ENCODE measurements at places on chromosomes 1 and 21.
A peak's percentile ranks its signal among the peaks of the same experiment; 100 is the strongest.

DNA sequence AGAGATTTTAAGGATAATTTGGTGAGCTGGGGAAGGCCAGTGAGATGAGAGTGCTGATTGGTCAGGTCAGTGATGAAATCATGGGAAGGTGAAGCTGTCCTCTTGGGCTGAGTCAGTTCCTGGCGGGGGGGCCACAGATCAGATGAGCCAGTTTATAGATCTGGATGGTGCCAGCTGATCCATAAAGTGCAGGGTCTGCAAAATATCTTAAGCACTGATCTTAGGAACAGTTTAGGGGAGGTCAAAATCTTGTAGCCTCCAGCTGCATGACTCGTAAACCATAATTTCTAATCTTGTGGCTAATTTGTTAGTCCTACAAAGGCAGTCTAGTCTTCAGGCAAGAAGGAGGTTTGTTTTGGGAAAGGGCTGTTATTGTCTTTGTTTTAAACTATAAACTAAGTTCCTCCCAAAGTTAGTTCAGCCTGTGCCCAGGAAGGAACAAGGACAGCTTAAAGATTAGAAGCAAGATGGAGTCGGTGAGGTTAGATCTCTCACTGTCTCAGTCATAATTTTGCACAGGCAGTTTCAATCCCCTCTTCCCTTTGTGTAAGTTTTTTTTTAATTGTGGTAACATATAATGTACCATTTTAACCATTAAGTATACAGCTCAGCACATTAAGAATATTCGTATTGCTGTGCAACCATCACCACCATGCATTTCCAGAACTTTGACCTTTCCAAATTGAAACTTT lies 39.4 kb downstream of the PTAFR start:
- peak; percentile 54 for DNase-seq

DNA sequence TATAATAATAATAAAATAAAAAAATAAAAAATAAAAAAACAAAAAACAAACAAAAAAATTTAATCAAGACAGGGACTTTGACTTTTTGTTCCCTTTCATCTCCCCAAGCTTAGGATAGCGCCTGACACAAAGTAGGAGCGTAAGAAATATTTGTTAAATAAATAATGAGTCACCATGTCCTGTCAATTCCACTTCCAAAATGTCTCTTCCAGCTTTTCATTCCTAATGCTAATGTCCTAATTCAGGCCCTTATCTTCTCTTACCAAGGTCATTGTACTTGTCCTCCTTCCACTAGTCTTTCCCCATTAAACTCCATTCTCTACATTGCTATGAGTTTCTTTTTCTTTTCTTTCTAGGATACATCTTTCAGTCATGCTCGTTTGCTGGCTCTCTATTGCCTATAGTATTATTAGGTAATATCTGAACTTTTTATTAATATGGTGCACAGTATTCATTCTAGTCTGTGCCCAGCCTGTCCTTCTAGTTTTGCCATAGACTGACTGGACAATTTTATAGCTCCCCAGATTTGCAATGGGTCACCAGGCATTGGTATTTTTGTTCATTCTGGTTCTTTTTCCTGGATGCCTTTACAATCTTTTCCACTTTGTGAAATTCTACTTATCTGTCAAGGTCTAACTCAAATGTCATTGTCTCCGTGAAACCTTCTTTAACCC lies 11.4 kb downstream of the NEXN start:
- peak; percentile 52 for DNase-seq

DNA sequence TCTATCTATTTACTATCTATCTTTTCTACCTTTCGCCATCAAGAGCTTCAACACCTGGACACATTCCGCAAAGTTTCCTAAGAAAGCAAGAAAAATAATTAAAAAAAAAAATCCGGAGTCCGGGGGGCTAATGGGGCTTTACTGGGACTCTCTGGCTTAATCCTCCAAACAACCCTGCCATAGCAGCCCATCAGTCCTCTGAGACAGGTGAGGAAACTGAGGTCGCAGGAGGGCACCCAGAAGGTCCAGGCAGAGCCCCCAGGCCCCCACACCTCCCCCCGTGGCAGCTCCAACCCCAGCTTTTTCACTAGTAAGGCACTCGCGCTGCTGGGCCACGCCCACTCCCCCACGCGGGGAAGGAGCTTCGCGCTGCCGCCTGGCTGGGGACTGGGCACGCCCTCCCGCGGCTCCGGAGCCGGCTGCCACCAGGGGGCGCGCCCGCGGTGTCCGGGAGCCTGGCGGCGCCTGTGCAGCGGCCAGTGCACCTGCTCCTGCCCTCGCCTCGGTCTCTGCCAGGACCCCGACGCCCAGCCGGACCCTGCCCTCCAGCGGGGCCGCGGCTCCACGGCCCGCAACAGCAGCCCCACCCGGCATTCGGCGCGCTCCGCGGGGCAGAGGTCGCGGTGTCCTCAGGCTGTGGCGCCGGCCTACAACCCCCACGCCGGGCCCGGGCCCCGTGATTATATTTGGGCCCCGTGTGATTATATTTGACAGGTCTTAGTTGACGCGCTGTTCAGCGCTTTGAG lies 54.1 kb upstream of the SAMD11 start:
- DNase-seq: peak; percentile 55

DNA sequence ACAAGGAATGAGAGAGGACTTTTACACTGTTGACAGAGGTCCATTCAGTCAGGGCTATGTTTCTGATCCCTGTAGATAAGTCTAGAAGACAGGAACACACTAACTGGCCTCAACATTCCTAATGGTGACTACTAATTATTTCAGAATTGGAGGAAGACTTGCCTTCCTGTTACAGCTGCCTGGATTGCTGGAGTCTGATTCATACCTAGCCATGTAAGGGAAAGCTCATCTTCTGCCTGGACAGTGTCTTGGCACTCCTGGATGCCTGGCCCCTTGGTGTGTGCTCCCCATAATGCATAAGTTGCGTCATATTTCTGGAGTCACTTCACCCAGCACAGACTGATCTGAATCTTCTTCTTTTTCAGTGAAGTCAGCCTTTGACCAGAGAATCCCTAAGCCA lies 326.0 kb upstream of the RUNX1 start:
- peak; percentile 99 for DNase-seq

DNA sequence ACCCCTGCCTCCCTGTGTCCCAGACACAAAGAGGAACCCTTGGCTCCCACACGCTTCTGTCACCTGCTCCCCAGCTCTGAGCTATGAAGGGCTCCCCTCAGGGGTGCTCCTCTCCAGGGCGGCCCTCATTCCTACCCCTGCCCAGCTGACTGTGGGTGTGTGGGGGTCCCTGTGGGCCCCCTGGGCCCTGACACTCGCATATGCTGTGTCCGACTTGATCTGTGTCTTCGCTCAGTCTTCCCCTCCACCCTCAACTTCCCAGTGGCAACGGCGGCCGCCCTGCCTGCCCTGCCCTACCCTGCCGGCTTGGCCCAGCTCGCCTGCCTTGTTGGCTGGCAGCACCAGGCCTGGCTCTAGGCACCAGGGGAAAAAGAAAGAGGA lies 1.2 kb downstream of the KCNQ4 start:
- no peak for DNase-seq

GRCh38 chr21:33293136-33293535 lies 27.0 kb downstream of the IL10RB start:
- DNase-seq: no peak

GRCh38 chr1:47758341-47759250 lies 238.6 kb downstream of the TRABD2B start:
- DNase-seq: no peak

GRCh38 chr1:3539707-3540425 lies 71.4 kb downstream of the MEGF6 start:
- DNase-seq: peak; percentile 66

- DNase-seq: peak; percentile 8
Observed at GRCh38 chr1:194705123-194705854, 1518.9 kb upstream of the B3GALT2 start.

DNA sequence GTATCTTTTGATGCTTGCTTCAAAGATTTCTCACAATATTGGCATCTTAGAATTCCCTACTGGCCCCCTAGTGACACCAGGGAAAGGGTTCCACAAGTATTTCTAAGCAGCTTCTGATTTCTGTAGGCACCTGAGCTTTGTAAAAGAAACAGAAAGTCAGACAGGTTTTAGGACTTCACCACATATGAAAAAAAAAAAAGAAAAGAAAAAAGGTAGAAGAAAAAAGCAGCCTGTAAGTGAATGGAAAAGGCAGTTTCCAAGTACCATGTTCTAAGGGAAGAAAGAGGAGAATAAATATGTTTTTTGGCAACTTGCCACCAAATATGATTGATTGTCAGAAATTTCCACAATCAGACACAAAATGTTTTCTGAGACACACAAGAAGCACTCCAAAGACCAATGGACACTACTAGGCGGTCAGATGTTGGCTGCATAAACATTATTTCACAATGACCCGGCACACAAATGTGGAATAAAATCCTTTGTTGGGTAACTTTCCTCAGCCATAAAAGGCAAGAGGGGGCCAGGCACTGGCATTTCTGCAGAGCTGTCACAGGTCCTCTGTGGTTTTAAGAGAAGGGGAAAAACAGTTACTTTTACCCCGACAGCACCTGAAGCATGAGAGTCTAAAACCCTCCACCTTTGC lies 12.7 kb upstream of the CPLANE2 start:
- DNase-seq: peak; percentile 69

- DNase-seq: no peak
Observed at GRCh38 chr21:34158866-34159835, 85.8 kb downstream of the MRPS6 start.

DNA sequence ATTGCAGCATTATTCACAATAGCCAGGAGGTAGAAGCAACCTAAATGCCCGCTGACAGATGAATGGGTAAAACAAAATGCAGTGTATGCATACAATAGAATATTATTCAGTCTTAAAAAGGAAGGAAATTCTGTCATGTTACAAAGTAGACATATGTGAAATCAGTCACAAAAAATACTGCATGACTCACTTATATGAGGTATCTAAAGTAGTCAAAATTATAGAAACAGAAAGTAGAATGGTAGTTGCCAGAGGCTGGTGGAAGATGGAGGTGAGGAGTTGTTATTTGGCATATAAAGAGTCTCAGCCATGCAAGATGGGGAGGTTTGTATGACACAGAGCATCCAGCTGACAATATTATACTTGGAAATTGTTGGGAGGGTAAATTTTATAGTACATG lies 43.0 kb upstream of the EGLN1 start:
- DNase-seq: no peak

GRCh38 chr1:33641104-33641830 lies 168.8 kb downstream of the ZSCAN20 start:
- peak; percentile 39 for DNase-seq

GRCh38 chr1:52141513-52142219 lies at the start of gene ZFYVE9:
Gene ZFYVE9, plus strand, starts transcription at chr1:52142089. Its CDS starts 91,118 bp downstream, at chr1:52233207.
- peak; percentile 80 for DNase-seq

- peak; percentile 84 for DNase-seq
Observed at GRCh38 chr1:63731117-63732043, 42.4 kb upstream of the ROR1 start.

DNA sequence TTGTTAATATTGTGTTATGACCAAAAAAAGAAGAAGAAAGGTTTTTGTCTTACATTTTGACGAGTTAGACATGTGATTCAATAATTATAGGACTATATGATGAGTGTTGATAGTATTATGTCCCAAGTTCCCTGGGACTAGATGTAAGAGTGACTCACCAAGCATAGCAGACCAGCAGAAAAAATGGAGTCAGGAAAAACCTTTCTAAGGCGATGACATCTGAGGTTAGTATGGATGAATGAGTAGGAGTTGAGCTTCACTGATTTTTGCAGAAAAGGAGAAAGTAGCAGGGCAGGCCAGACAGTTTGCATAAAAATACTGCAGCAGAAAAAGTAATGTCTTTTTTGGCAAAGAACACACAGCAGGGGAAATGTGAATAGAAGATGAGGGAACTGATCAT lies 1041.3 kb upstream of the ADGRL4 start:
- no peak for DNase-seq

DNA sequence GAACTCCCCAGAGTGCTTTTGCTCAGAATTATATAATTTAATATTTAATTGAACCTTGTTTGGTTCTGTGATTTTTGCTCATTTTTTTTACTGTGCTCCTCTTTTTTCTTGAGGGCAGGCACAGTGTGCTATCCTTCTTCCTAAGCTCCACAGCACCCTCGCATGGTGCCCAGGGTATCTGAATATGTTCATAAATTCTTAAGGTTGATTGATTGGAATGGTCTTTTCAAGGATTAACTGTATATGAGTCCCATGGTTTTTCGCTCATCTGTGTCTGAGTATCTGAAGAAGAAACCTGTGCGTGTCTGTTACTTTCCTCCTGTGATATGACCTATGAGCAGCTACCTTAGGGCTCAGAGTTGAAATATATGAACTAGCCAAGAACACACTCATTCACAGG lies 393.7 kb downstream of the HLX start:
- no peak for DNase-seq

GRCh38 chr1:45913731-45914501 lies 110.5 kb downstream of the MAST2 start:
- DNase-seq: peak; percentile 12

DNA sequence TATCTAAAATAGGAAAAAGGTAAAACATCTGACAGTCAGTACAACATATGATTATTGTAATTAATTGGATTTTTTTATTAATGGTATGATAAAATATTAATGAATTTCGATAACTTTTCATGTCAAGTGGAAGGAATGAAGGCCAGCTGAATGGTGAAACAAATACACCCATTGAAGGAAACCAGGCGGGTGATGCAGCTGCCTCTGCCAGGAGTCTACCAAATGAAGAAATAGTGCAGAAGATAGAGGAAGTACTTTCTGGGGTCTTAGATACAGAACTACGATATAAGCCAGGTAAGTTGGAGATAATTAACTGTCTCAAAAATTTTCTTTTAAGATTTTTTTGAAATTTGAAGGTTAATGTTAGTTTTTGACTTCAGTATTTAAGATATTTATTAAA lies 3.2 kb downstream of the SON start:
- no peak for DNase-seq

DNA sequence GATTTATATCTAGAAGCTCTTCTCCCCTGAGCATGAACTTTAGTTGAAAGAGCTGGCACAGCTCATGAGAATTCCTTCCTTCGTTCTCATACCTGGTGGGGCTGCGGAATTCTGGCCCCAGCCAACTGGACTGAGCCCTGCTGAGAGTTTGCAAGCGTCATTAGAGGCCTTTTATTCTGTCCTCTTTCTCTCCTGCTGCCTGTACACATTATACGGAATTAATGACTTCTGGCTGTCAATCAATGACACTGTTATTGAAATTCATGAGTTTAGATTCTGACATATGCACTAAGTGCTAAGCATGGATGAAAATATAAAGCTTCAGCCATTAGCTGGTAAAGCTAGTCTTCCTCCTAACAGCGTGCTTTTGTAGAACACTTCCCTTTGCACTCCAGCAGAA lies 27.5 kb downstream of the KAZN start:
- no peak for DNase-seq

DNA sequence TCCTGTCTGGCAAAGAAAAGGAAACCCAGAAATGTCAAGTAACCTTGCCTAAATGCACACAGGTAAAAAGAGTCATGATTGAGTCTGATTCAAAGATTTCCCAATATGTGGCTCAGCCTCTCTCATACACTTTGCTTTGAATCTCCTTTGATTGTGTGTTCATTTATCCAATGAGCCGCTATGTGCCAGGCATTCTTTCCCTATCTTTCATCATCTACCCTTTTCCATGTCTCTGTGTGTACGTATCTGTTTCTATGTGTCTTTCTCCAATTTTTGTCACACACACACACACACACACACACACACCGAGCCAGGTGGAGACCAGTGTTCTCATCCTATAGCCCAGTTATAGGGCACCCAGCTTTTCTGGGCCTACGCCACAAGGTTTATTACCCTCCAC lies 35.7 kb upstream of the BCL9 start:
- no peak for DNase-seq

All from EH (cell line).